CD4-positive, alpha-beta T cell treated with Interleukin-6 for 4 hours (primary cell): ENCODE measurements at places on chromosomes 12 and 14.

- no peak for DNase-seq
These were observed 26.0 kb downstream of the ADIPOR2 start for GRCh38 chr12:1716911-1717310.

- no peak for DNase-seq
These were observed 241.0 kb upstream of the NPAS3 start for GRCh38 chr14:32697704-32698103.

- DNase-seq = no peak
These were observed 75.1 kb upstream of the NUDT4 start for GRCh38 chr12:93302331-93303229.

DNA sequence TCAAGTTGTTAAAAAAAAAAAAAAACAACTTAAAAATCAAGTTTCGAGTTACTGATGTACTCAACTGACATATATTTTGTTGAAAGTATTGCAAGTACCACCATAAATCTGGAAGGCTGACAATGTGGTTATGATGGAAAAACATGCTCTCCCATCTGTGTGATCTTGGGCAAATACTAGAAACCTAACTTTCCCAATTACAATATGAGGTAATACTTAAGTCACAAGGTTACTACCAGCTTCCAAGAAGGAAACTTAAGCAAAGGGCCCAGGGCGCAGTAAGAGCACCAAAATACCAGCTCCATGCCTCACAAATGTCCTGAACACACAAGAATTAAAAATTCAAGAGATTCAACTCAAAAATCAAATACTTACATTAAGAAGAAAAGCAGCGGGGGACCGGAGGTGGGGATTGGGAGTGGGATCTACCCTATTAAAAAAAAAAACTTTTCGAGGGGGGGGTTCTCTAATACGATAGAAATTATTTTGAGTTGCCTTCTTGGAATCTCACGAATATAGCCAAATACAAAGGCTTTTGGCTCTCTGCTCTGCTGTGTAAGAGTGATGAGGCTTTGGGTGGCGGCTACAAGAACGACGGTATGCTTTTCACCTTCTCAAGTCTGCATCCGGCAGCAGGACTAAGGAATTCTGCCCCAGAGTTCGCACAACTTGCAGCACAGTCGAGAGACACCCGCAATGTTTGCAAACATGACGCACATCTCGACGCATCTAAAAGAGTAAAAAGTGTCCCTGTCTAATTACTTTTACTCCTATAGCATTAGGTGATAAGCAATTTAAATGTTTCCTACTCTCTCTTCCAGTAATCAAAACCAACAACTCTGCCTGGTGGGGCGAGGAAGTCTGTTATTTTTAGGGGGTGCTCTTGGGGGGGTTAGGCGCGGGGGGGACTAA, 1.1 kb downstream of the SAV1 start:
- DNase-seq = peak; percentile 51

GRCh38 chr14:101738703-101739320, 22.7 kb upstream of the PPP2R5C start:
- no peak for DNase-seq

DNA sequence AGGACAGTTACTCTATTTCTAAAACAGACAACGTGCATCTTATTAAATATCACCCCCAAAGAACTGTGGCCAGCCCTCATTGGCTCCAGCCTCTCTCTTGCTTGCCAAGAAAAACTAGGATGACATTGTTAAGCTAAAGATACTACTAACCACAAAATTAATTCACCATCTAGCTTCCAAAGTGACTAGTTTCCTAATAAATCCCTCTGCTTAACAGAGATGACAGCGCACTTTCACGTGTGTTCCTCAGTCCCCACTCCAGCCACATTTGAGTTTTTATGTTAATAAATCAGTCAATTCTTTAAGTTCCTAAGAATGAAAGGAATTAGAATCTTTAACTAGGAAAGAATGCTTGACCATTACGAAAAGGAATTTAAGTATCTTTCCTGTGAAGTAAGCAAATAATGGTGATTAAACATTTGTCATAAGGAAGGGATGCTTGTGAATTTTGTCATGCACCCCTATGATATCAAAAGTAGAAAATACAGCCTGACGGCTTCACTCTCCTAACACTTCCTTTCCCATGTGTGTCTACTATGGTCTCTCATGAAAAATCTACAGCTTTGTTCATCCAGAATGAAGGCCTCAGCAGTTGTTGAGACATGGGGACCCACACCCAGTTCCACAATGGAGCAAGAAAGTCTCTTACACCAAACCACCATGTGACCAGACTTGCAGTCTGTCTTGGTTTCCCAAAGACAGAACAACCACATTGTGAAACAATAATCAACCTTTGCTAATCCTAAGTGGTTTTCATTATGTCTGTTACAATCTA, 8.1 kb downstream of the CORO1C start:
- no peak for DNase-seq

- no peak for DNase-seq
These were observed 337 bp downstream of the KRT74 start for GRCh38 chr12:52573306-52573705.

DNA sequence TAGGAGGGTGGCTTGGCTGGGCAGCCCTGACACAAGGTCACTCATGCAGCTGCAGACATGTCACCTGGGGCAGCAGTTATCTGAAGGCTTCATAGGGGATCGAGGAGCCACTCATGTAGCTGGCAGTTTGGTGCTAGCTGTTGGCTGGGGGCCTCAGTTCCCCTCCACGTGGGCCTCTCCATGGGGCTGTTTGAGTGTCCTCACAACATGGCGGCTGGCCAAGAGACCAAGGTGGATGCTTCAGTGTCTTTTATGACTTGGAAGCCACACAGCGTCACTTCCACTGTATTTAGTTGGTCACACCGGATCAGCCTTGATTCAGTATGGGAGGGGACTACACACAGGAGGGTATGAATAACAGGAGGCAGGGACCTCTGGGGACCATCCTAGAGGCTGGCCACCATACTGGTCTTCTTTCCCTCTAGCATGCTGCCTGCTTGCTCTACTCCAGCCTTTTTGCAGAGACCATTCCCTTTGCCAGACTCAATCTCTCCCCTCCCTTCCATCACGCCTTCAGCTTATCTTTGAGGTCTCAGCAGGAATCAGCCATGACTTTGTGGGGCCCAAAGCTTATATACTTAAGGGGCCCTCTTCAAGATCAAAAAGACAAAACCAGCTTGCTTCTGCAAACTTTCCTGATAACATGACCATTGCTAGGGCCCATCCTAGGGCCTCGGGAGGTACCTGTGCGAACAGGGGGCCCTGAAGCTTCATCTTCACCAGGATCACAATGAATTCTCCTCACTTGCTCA, 53.4 kb downstream of the RPH3A start:
- no peak for DNase-seq

DNA sequence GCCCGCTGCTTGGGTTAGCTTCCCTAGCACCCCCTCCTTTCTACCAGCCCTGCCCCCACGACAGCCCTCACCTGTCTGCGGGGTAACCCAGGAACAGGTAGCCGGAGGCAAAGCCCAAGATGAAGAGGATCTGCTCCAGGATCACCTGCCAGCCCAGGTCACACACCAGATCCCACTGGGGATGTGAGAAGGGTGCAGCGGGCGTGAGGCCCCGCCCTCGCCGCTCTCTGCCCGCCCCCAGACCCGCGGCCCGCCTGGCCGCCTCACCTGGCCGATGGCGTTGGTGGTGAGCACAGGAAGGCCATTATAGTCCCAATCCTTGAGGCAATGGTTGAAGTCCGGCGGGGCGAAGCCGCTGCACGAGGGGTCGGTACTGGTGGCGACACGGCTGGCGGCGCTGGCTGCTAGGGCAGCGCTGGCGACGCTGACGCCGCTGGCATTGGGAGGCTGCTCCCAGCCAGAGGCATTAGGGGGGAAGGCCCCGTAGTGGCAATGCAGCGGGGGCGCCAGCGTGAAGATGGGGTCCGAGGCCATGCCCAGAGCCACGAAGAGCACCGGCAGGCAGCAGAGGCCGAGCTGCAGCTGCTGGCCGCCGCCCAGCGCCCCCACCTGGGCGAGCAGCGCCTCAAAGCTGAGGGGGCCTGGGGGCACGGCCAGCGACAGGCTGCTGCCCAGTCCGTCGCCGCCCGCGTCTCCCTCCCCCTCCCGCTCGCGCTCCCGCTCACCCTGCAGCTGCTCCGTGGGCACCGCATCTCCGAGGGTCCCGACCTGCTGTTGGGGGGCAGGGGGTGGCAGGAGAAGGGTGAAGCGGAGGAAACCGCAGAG, 794 bp downstream of the SLC22A17 start:
- peak; percentile 23 for DNase-seq

- no peak for DNase-seq
These were observed 69.8 kb downstream of the BHLHE41 start for GRCh38 chr12:26055087-26055486.

GRCh38 chr14:94047581-94047980, 21.4 kb downstream of the OTUB2 start:
- no peak for DNase-seq

DNA sequence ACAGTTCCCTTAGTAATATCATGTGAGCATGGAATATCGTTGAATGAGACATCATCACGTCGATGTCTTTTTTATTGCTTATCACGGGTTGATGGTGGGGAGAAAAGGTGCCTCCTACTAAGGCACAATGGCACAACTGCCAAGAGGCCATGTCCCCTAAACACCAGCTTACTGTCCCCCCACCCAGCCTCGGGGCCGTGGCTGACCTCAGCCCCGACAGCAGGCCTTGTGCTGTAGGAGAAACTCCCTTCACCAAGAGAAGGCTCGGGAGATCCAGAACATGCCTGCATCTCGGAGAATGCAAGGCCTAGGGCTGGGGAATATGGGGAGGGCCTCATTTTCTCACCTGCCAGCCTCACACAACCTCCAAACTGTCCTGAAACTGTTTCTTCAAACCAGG, 22.8 kb downstream of the ZFP36L1 start:
- no peak for DNase-seq

- no peak for DNase-seq
These were observed 154.5 kb upstream of the FOXN3 start for GRCh38 chr14:89571491-89571890.

GRCh38 chr14:21382095-21382494, 1.7 kb downstream of the SUPT16H start:
- DNase-seq = no peak

- no peak for DNase-seq
These were observed 89.6 kb downstream of the NUAK1 start for GRCh38 chr12:106049105-106049504.

- DNase-seq = no peak
These were observed 303.5 kb upstream of the SFSWAP start for GRCh38 chr12:131407221-131408035.

GRCh38 chr12:20154052-20154451, 214.3 kb upstream of the PDE3A start:
- DNase-seq = no peak

DNA sequence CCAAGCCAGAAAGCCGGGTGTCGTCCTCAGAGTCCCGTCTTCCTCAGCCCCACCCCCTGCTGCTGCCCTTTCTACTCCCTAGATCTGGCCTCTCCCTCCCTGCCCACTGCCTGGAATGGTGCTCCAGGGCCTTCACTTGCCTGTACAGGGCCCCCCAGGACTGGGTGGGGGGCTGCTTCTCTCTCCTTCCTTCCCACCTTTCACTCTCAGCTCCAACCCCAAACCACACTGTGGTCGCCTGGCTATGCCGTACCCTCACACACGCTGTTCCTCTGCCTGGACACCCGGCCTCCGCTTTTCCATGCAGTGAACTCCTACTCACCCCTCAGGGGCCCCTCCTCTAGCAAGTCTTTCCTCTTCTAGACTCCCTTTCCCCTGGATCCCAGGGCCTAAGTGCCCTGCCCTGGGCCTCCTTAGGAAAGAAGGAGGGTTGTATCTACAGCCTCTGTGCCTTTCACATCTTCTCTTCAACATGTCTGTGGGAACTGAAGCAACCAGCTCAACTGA, 25.5 kb upstream of the DIO3 start:
- no peak for DNase-seq

GRCh38 chr12:119176267-119177055, 2.3 kb upstream of the HSPB8 start:
- no peak for DNase-seq

DNA sequence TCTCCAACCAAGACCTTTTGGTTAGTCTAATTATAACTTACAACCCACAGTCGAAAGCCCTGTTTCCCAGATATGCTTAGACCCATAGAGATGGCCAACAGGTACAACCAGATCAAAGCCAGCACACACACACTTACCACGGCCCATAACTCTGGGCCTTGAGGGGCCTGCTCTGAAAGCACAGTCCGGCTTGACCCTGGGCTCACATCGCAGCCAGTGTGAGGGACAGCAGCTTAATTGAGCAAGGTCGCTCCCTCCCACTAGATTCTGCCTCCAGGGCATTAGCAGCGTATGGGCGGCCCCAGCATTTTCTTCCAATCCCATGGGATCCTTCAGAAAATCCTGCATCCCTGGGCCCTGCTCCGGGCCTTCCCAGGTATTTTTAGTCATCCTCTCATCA, 157.4 kb upstream of the FKBP4 start:
- DNase-seq = no peak

DNA sequence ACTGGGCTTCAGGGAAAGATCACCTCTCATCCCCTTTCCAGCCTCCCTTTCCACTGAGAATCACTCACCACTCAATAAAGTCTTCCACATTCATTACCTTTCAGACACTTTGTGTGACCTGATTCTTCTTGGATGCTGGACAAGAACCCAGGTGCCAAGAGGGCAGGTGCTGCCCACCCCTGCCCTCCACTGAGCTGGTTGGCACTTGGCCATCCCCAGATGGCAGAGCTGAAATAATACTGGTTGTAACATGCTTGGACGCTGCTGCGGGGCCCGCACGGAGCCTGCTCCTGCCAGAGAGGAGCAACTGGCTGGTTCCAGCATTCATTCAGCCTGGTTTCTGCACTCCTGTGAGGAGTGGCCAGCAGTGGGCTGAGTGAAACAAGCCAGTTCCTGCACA, 386.7 kb upstream of the CCDC196 start:
- DNase-seq = no peak

- DNase-seq = no peak
These were observed 455 bp downstream of the ATP6V1D start for GRCh38 chr14:67358924-67359774.

GRCh38 chr14:91482263-91483013, 27.7 kb downstream of the PPP4R3A start:
- DNase-seq = no peak

- no peak for DNase-seq
These were observed 444.0 kb downstream of the AACS start for GRCh38 chr12:125509195-125509594.

GRCh38 chr12:113456761-113457160, 14.9 kb downstream of the LHX5 start:
- no peak for DNase-seq

GRCh38 chr12:92493816-92494215, 209.0 kb upstream of the PLEKHG7 start:
- no peak for DNase-seq

GRCh38 chr14:81147140-81147897, 73.4 kb downstream of the GTF2A1 start:
- DNase-seq = peak; percentile 6

GRCh38 chr14:64612021-64612380, 62.2 kb downstream of the PPP1R36 start:
- no peak for DNase-seq

GRCh38 chr12:74689071-74689655, 151.5 kb downstream of the ATXN7L3B start:
- no peak for DNase-seq

- no peak for DNase-seq
These were observed 27.7 kb downstream of the ARHGAP5 start for GRCh38 chr14:32104803-32105202.
